ENCODE measurements at places on chromosomes 12 and 14. TPM values are rescaled to one million over a fixed set of nuclear protein-coding genes. Genes with fewer than 3 reads are reported as not detected.

Gene FGF23
- 0.58 TPM for total RNA-seq

DNA sequence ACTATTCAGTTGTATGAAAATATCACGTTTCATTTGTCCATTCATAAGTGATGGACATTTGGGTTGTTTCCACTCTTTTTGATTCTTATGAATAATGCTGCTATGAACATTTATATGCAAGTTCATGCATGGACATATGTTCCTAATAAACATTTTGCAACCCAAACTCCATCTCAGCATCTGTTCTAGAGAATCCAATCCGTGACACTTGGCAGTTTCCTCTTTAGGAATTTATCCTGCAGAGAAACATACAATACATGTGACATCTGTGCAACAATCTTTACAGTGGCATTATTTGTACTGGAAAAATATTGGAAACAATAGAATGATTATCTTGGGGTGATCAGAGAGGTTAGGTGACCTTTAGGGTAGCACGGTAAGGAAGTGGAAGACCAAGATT, 290.8 kb upstream of the SRRM4 start:
- no peak overlapping the region for H3K4me3 ChIP-seq
- H3K27me3 ChIP-seq, result no peaks in the 10 kb centered on the region

DNA sequence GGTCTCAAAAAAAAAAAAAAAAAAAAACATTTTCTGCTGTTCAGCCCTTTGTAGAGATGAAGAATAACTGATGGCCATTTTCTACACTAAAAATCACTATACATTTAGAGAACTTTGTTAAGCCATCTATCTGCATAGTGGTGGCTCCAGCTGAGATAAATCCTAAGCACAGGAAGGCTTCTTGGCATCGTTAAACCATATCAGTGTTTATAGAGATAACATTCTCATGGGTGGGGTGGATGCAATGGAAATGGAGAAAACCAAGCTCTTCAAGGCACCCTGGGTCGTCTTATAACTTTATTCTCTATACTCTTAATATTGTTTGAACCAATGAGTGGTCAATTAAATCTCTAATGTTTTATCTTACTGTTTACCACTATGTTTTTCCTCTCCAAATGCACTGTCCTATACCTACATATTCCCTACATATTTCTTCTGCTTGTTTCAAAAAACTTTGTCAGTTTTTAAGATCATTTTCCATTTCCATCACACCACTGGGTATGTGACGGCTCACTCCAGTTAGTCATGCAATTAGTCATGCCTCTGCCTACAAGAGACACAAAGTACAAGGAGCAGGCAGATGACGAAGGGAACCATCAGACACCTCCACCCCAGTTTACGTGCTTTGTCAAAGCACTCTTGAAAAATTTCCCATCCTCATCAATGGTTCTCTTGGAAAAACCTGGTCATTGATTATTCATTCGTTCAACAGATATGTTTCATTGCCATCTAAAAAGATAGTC, 119.3 kb upstream of the OVCH1 start:
- H3K4me1 ChIP-seq, result peaks cover 23% of the 10 kb centered on the region
- H3K4me3 ChIP-seq, result no peak overlapping the region
- DNase-seq, result no peak
- no peaks in the 10 kb centered on the region for H3K36me3 ChIP-seq
- no peak overlapping the region for H3K27ac ChIP-seq
- no peaks in the 10 kb centered on the region for H3K27me3 ChIP-seq

DNA sequence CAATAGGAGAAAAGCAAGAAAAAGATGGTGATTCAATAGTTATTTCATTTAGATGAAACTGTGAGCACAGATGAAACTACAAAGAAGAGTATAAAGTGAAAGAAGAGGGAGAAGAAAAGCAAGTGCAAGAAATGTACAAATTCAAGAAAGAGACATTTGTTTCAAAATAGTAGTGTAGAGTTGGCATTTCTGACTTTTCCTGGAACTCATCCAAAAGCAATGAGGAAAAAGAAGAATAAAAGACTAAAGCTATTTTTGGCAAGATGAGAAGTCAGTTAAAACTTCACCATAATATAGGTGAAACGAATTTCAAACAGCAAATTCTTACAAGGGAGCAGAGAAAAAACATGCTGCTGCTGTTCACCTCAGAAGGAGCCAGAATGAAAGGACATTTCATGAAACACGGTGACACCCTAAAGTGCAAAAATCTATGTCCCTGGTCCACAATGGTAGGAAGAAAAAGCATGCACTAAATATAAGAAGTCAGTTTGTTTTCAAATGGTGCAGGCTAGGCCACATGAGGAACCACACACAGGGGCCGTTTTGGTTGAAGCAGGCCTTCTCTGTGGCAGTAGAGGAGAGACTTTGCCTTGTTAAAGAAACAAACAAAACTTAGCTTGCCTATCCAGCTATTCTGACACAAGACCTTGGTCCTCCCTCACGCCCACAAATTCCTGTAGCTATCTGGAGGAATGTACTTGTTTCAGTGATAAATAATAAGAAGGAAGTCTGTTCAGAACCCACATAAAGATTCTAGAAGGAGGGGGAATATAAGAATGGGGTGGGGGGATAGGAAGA, 11.1 kb upstream of the CMAS start:
- DNase-seq, result no peak
- no peaks in the 10 kb centered on the region for H3K27me3 ChIP-seq
- H3K4me1 ChIP-seq, result no peaks in the 10 kb centered on the region
- no peak overlapping the region for H3K27ac ChIP-seq
- no peak overlapping the region for H3K4me3 ChIP-seq

DNA sequence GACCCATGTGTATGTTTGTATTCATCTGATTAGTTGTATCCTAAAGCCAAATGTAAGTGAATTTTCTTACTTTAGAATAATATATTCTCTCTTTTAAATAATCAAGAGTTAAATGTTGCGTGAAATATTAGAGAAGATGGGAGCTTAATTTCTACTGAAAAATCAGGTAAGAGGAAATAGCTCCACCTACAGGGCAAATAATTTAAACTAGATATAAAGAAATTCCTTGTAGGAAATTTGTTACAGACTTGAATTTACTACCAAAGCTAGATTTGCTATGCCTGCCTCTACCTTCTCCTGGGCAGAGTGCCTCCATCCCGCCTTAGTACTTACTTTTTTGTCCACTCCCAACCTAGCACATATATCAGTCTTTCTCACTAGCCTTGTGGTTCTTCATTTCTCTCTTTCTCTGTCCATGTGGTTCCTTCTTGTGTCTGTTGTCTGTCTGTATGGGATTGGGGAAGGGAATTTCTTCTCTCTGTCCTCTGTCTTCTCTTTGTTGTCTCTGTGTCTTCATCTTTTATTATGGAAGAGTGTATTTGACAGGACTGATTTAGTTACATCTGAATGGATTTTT, 44.7 kb downstream of the PALS1 start:
- no peak overlapping the region for H3K4me3 ChIP-seq
- no peaks in the 10 kb centered on the region for H3K4me1 ChIP-seq
- no peak overlapping the region for H3K27ac ChIP-seq
- H3K27me3 ChIP-seq, result no peaks in the 10 kb centered on the region
- no peaks in the 10 kb centered on the region for H3K36me3 ChIP-seq
- peak; percentile 63 for DNase-seq

GRCh38 chr14:31926652-31927347, 150.3 kb upstream of the ARHGAP5 start:
- no peaks in the 10 kb centered on the region for H3K36me3 ChIP-seq
- H3K27me3 ChIP-seq, result no peaks in the 10 kb centered on the region
- H3K27ac ChIP-seq, result no peak overlapping the region

- H3K36me3 ChIP-seq, result no peaks in the 10 kb centered on the region
- peaks cover 12% of the 10 kb centered on the region for H3K4me1 ChIP-seq
- DNase-seq, result peak; percentile 78
- no peaks in the 10 kb centered on the region for H3K27me3 ChIP-seq
- H3K4me3 ChIP-seq, result no peak overlapping the region
Measured at GRCh38 chr14:90903101-90903500, 86.9 kb upstream of the TTC7B start.

Gene IRAK3
- 0.37 TPM for total RNA-seq

Gene NPAS3
- total RNA-seq, result 0.25 TPM

Gene KRT83
- not detected for total RNA-seq
